MCF 10A (cell line): ENCODE measurements at places on chromosomes 3 and 15.

GRCh38 chr3:35688826-35689225 is 49.5 kb downstream of the ARPP21 start:
- H3K27ac ChIP-seq = no peak overlapping the region
- H3K4me1 ChIP-seq = no peaks in the 10 kb centered on the region
- no peak overlapping the region for H3K4me3 ChIP-seq
- peaks cover 83% of the 10 kb centered on the region for H3K27me3 ChIP-seq
- no peak for DNase-seq
- no peaks in the 10 kb centered on the region for H3K36me3 ChIP-seq

GRCh38 chr3:152466784-152467183 is 198.1 kb downstream of the MBNL1 start:
- no peaks in the 10 kb centered on the region for H3K27me3 ChIP-seq
- no peaks in the 10 kb centered on the region for H3K4me1 ChIP-seq

DNA sequence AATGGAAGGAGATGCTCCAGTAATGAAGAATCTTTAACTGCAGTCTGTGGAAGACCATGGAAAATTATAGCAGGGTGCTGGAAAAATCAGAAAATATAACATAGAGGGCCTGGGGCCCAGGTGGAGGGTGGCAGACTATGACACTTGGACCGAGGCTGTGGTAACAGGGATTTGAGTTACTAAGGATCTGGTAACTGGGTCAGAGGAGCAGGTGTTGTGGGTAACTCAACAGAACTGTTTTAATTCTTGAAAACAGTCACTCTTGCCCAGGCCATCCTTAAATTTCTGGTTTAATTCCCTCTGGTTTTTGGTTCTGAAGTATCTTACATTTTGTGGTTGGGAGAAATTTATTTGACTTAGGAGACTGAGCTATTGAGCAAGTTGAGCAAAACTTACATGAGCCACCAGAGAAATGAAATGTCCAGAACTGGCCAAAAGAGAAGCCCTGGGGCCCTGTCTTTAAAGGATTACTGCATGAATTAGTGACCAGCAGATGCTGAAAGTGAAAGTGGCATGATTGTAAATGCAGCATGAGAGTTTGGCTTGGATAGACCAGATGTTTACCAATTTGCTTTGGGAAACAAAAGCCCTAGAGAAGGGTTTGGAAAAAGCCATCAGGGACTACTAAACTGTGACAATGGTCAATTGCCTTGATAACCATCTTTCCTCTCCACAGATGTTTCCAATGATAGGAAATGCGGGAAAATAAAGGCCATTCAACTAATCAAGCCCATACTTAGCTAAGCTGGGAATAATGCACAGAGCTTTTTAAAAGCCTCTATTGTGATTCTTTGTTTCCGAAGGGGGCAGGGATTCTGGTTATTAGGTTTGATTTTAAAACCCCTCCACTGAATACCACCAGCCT is 374.9 kb upstream of the TGFBR2 start:
- no peaks in the 10 kb centered on the region for H3K36me3 ChIP-seq
- H3K4me1 ChIP-seq = peaks cover 34% of the 10 kb centered on the region
- H3K27ac ChIP-seq = peak overlapping the region; percentile 24
- no peak overlapping the region for H3K4me3 ChIP-seq

DNA sequence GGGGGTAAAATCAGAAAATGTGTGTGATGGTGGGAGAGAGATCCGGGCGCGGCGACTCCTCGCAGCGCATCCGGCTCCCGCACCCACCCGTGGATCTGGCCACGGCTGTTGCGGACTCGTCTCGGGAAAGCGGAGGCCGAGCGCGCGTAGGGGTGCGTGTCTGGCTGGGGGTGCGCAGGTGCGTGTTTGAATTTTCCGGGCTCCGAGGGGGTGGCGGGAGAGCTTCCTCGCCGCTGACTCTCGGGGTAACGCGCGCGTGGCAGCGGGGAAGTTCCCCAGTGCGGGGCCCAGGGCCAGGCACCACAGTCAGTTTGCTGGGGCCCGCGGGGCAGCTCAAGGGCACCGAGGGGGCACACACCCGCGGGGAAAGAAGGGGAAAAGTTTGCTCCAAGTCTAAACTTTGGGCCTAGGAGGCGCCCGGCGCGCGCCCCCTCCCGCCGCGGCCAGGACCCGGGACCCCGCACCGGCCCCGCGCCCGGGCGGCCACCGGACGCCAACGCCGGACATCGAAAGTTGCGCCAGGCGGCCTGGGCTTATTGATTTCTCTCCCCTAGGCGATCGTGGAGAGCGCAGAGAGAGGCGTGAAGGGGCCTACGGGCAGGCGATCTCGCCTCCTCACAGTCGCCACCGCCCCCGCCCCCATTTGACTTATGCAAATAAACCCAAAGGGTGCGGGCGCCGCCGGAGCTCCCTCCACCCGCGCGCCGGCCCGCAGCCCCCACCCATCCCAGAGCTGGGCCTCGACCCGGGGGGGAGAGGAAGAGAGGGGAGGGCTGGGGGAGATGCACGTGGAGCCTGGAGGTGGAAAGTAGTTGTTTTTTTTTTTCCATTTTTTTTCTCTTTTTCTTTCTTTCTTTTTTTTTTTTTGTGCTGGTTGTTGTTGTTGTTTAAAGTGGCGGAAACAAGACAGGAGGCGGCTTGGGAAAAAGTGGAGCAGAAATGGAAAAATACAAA is 639 bp downstream of the FOXP1 start:
- peak; percentile 69 for DNase-seq
- H3K4me3 ChIP-seq = peak overlapping the region; percentile 85
- no peaks in the 10 kb centered on the region for H3K27me3 ChIP-seq
- peaks cover 18% of the 10 kb centered on the region for H3K4me1 ChIP-seq

GRCh38 chr3:101676765-101677435 is at the start of gene ZBTB11:
TSS of gene ZBTB11 (minus strand) at chr3:101677132. CDS start at chr3:101676914, 218 bp downstream.
- peak within 1 kb of the TSS; percentile 93 for H3K27ac ChIP-seq
- H3K36me3 ChIP-seq = peaks cover 47% of the 10 kb centered on the region
- peak; percentile 100 for DNase-seq
- peaks cover 35% of the 10 kb centered on the region for H3K4me1 ChIP-seq
- H3K4me3 ChIP-seq = peak within 1 kb of the TSS; percentile 82

DNA sequence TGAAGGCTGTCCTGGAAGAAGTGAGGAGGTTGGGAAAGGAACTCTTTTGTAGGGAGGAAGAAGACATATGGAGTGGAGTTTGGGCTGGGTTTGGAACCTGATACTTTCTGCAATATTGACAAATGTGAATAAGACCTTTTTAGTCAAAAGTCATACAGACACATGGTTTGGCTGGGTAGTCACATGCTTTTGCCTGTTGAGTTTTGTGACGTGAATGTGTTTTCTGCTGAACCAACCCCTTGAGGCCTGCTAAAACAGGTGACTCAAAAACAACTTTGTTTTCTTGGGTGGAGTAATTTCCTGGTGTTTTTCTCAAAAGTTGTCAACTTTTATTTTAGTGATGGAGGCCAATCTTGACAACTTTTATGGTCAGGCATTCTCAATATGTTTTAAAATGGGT is 39.4 kb upstream of the CCR4 start:
- H3K4me3 ChIP-seq = no peak overlapping the region
- no peak for DNase-seq
- no peaks in the 10 kb centered on the region for H3K27me3 ChIP-seq
- H3K4me1 ChIP-seq = peaks cover 13% of the 10 kb centered on the region
- H3K27ac ChIP-seq = no peak overlapping the region

- no peak overlapping the region for H3K27ac ChIP-seq
- peaks cover 7% of the 10 kb centered on the region for H3K36me3 ChIP-seq
- peaks cover 26% of the 10 kb centered on the region for H3K27me3 ChIP-seq
- DNase-seq = no peak
- H3K4me3 ChIP-seq = no peak overlapping the region
Measured at GRCh38 chr15:88686166-88686565, 47.4 kb downstream of the ISG20 start.
